PC-9 (cell line): ENCODE measurements at places on chromosomes 6 and 20. TPM values are rescaled to one million over a fixed set of nuclear protein-coding genes. Genes with fewer than 3 reads are reported as not detected.

- H3K27ac ChIP-seq: peak overlapping the region; percentile 81
- no peaks in the 10 kb centered on the region for H3K27me3 ChIP-seq
- peaks cover 94% of the 10 kb centered on the region for H3K36me3 ChIP-seq
These were observed 38.0 kb downstream of the EZR start for GRCh38 chr6:158780988-158781691.

DNA sequence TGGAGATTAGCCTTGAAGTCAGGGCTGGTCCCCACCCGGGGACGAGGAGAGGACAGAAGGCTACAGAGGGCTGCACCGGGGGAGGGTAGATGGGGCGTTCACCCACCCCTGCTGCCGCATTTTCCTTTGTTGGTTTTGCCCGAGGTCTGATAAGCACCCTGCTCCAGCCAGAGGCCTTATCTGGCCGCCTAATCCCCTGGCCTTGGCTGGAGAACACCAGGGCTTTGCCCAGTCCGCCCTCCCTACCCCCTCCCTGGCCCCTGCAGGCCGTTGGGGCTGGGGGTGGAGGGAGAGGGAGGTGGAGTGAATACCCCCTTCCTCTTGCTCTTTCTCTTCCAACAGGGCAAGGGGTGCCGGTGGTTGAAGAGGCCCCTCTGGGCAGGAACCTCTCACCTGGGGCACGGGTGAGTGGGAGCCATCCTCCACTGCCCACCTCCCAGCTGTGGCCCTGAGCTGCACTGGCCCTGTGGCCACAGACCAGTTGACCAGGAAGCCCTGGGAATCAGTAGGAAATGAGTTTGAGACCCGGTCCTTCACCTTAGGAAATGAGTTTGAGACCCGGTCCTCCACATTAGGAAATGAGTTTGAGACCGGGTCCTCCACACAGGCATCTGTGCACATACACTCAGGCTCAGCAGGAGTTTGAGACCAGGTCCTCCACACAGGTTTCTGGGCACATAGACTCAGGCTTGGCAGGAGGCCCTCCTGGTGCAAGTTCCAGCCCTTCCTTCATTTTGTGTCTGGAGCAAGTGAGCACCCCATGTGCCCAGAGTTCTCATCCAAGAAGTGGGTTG is 12.0 kb upstream of the GATA5 start:
- peaks cover 15% of the 10 kb centered on the region for H3K4me1 ChIP-seq
- H3K27ac ChIP-seq: no peak overlapping the region
- H3K27me3 ChIP-seq: peaks cover 39% of the 10 kb centered on the region

- no peak overlapping the region for H3K4me3 ChIP-seq
- no peak overlapping the region for H3K27ac ChIP-seq
- H3K36me3 ChIP-seq: no peaks in the 10 kb centered on the region
- H3K27me3 ChIP-seq: no peaks in the 10 kb centered on the region
These were observed 118.3 kb upstream of the ECI2 start for GRCh38 chr6:4253604-4254231.

- peaks cover 26% of the 10 kb centered on the region for H3K4me1 ChIP-seq
- peak overlapping the region; percentile 28; the same call in 1 of the 2 replicates for H3K27ac ChIP-seq
- H3K36me3 ChIP-seq: no peaks in the 10 kb centered on the region
- DNase-seq: no peak
- H3K4me3 ChIP-seq: no peak overlapping the region
- H3K27me3 ChIP-seq: no peaks in the 10 kb centered on the region
These were observed 74.2 kb downstream of the CD164 start for GRCh38 chr6:109308018-109308492.

- no peak overlapping the region for H3K4me3 ChIP-seq
- DNase-seq: no peak
- H3K4me1 ChIP-seq: 0 out of 2 replicates have a peak, but pooled peaks cover 6% of the 10 kb centered on the region
These were observed 384.8 kb downstream of the TFAP2B start for GRCh38 chr6:51203504-51203903.

DNA sequence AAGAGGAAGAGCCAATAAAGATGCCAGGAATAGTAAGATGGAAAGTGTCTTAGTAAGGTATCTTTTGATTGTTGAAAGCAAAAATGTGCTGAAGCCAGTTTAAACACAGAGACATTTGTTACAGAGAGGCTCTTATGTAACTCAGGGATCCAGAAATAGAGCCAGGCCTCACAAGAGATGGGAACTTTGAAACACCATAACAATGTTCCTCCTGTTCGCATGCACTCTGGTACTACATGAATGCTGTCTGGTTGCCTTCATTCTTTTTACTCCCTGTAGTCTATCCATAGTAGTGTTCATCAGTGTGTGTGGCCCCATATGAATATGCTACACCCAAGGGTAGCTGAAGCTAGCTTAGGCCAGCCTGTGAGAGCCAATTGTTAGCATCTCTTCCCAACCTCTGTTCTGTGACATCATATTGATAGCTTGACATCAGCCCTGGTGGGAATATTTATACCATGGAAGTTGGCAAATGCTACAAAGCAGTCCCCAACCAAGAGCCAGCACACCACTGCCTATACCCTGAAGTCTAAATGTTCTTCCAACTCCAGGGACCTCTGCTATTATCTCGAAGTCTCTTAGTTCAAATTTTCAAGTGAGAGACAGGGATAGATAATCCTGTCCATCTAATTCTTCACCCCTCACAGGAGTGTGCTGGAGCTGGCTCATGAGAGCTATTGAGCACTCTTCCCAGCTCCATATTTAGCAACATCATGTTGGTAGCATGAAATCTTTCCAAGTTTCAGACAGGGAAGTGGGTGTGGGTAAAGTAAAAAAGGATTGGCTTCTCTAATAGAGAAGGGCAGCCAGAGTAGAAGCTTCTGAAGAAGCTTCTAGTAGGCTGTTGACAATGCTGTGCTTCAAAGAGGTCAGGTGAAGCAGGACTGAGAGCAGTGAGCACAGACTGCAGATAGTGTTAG is 7.0 kb downstream of the NDUFAF5 start:
- H3K36me3 ChIP-seq: peaks cover 34% of the 10 kb centered on the region
- no peak overlapping the region for H3K27ac ChIP-seq
- H3K4me1 ChIP-seq: peaks cover 6% of the 10 kb centered on the region
- no peaks in the 10 kb centered on the region for H3K27me3 ChIP-seq
- no peak overlapping the region for H3K4me3 ChIP-seq

DNA sequence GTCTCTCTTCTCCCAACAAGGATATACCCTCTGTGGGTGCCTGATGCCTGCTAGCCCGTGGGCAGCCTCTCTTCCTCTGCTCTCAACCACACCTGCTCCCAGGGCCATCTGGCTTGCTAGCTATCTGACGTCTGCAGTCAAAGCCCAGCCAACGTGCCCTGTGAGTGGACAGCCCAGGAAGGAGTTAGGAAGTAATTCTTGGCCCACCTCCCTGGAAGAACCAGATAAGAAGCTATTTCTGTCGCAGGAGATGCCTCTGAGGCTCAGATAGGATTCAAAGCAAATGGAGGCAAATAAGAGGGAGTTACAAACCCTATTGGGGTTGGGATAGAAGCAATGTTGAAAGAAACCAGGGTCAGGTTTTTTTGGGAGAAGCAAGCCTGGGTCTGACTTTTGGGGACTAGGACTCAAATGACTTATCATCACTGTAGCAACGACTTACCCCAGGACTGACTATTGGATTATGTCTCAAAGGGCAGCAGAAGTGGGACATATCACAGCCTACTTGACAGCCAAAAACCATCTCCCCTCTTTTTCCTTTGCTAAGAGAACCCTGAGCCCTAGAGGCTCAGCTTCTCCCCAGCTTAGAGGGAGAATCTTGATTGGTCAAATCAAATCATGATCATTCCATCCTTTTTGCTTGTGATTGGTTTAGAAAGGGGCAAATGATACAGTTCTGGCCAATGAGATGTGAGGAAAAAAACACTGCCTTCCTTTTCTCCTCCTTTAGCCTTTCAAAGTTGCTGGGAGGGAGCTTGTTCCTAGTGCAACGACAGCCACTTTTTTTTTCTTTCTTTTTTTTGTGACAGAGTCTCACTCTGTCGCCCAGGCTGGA is 18.0 kb upstream of the CDK5RAP1 start:
- H3K27me3 ChIP-seq: no peaks in the 10 kb centered on the region
- no peak overlapping the region for H3K27ac ChIP-seq
- H3K4me1 ChIP-seq: peaks cover 21% of the 10 kb centered on the region

- H3K4me1 ChIP-seq: no peaks in the 10 kb centered on the region
- no peak overlapping the region for H3K27ac ChIP-seq
- no peaks in the 10 kb centered on the region for H3K36me3 ChIP-seq
- DNase-seq: no peak
- H3K27me3 ChIP-seq: peaks cover 3% of the 10 kb centered on the region; the same call in 1 of the 2 replicates
These were observed 338.1 kb downstream of the PRKN start for GRCh38 chr6:162389343-162390085.

GRCh38 chr20:56004007-56004406 is 1.3 kb downstream of the CBLN4 start:
- H3K4me1 ChIP-seq: no peaks in the 10 kb centered on the region
- no peak overlapping the region for H3K27ac ChIP-seq
- no peaks in the 10 kb centered on the region for H3K36me3 ChIP-seq
- no peak for DNase-seq
- no peaks in the 10 kb centered on the region; the same call in 1 of the 2 replicates for H3K27me3 ChIP-seq

- H3K27me3 ChIP-seq: peaks cover 66% of the 10 kb centered on the region
- H3K4me3 ChIP-seq: no peak overlapping the region
- no peaks in the 10 kb centered on the region for H3K36me3 ChIP-seq
- DNase-seq: no peak
- H3K4me1 ChIP-seq: no peaks in the 10 kb centered on the region
These were observed 117.0 kb downstream of the ERMARD start for GRCh38 chr6:169868458-169868857.

- H3K27ac ChIP-seq: no peak overlapping the region
- 0 out of 2 replicates have a peak, but pooled peaks cover 5% of the 10 kb centered on the region for H3K4me1 ChIP-seq
- no peaks in the 10 kb centered on the region for H3K36me3 ChIP-seq
These were observed 4.1 kb upstream of the MYT1 start for GRCh38 chr20:64160118-64160517.

- H3K27ac ChIP-seq: no peak overlapping the region
- no peaks in the 10 kb centered on the region for H3K27me3 ChIP-seq
- H3K36me3 ChIP-seq: no peaks in the 10 kb centered on the region
- peak; percentile 13 for DNase-seq
These were observed 405 bp downstream of the RALGAPA2 start for GRCh38 chr20:20712004-20712473.

The STMND1 gene
- 0.26 TPM in 1 of 2 replicates, not detected in the other for total RNA-seq

The PPP1R3G gene
- total RNA-seq: 1.1 and 1.4 TPM in 2 replicates

The MUCL3 gene
- not detected in 2 replicates for total RNA-seq

The HS3ST5 gene
- total RNA-seq: 0.09 and 0.30 TPM in 2 replicates

The C6orf15 gene
- 21.1 and 21.6 TPM in 2 replicates for total RNA-seq

The BTN1A1 gene
- total RNA-seq: not detected in 2 replicates
